ENCODE measurements at places on chromosomes 4 and X.

DNA sequence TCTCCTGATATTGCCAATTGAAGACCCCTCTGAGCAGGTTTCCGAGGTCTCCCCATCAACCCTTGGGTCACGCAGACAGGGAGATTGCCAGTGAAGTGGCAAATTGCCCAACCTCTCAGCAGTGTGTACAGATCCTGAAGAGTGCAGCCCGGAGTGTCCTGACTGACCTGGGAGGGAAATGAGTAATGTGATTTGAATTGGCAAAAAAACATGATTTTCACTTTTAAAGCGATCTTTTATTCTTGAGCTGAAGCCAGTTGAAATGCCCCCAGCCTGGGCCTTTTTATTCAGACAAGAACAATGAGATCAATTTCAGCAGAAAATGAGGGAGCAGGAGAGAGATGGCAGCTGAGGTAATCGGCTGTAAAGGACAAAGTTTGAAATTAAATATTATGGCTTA is 401.8 kb downstream of the RAPGEF2 start:
- no peak for DNase-seq

DNA sequence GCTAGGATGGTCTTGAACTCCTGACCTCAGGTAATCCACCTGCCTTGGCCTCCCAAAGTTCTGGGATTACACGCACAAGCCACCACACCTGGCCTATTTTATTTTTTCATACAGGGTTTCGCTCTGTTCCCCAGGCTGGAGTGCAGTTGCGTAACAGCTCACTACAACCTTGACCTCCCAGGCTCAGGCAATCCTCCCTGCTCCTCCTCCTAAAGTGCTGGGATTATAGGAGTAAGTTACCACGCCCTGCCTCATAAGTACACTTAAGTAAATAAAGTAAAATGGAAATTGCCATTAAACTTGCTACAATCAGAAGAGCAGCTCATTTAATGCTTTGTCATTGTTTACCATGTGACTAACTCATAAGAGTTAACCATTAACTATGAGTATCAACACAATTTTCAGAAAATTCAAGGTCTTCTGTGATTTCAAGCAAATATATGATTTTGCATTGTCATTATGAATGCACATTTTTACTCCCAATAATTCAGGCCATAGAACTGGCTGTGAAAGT is 12.3 kb downstream of the UGDH start:
- DNase-seq: no peak

DNA sequence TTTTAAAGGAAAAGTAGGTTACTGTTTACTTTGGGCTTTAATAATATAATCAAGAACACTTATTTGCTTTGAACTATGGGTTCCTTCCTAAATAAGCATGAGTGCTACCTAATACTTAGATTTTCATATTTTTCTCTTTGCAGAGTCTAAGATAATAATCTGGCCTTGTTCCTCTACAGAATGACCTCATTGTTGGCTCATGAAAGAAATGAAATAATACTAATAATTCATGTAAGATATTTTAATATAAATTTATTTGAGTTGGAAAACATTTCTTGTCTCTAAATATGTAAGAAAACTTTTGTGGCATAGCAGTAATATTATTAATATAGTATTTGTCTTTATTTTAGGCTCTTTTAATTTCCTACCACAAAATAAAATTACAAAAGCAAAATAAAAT is 601.3 kb downstream of the IQCM start:
- no peak for DNase-seq

DNA sequence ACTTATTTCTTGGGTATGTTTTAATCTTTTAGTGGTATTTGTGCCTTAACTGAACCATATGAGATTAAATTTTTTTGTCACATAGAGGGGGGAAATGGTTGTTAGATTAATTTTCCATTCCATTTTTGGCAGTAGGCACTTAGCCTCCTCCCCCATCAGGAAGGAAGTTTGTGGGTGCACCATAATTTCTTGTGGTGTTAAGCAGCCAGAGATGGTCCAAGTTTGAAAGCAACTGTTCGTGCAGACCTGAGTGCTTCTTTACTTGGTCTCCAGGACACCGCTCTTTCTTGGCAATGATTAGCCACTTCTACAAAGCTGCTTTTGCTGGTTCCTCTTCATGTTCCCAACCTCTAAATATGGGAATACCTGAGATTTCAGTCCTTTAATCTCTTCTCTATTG is 92.7 kb upstream of the RPL34 start:
- no peak for DNase-seq

GRCh38 chrX:154980330-154981115 is 42.0 kb downstream of the F8 start:
- peak; percentile 64 for DNase-seq

DNA sequence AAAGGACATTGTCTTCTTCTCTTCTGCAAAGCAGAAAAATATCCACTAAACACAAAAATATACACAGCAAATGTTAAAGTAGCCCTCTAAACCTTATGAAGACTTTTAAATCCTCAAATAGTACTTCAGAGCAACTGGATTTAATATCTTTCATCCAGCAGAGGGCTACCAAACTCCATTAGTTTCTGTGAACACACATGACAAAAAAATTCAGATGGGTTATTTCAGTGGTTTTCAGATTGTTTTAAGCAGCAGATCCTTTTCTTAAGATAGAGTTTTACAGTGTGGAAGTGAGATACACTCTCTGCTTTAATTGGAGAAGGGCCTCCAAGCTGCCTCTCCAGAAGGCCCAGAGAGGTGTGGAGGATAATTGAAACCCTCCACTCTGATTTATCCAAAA is 56.7 kb downstream of the ANK2 start:
- DNase-seq: no peak

DNA sequence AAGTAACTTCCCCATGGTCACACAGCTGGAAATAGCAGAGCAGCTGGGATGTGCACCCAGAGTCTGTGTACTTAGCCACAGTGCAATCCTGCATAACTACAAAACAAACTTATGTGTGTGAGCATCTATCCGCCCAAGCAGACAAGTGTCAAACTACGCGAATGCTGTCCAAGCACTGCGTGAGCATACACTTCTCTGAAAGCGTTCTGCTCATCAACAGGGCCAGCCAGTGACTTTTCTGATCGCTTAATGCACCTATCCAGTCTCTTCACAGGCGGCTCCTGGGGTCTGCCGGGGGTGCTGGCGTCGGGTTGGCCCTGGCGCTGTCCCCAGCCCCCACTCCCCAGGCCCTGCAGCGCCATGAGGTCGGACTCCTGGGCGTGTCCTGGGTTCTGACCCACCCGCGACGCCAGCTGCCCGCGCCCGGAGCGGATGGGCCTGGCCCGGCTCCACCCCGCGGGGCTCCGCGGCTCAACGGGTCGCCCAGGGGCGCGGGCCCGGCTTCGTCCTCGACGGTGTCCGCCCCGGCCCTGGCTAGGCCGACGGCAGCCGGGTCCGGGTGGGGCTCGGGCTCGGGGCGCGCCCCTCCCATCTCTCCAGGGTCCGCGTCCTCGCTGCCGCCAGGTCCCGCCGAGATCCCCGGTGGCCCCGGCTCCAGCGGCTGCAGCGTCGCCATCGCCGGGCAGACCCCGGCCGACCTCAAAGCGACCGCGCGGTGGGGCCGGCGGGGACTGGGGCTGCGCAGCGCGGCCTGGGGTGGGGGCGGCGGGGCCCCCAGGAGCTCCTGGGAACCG is 1.3 kb upstream of the ZNF141 start:
- no peak for DNase-seq

DNA sequence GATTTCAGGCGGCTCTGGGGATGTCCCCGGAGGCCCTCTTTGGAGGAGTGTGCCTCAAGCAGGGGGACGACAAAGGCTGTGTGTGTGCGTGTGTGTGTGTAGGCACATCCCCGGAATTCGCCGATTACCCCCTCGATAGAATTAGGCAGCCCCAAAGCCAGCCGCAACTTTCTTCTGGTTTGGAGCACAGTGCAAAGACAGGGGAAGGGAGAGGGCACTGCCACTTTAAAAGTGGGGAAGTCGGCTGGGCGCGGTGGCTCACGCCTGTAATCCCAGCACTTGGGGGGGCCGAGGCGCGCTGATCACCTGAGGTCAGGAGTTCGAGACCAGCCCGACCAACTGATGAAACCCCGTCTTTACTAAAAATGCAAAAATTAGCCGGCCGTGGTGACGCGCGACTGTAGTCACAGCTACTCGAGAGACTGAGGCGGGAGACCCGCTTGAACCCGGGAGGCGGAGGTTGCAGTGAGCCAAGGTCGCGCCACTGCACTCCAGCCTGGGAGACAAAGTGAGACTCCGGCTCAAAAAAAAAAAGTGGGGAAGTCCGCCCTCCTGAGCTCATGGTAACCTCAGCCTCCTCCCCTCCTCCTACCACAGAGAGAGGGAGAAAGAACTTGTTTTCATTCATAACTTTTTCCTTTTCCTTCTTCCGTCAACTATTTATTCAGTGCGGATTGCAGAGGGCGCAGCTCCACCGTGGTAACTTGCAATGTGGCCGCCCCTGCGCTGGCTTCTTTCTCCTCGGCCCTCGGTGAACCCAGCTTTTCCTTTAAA is 2.4 kb downstream of the SPRY1 start:
- no peak for DNase-seq

DNA sequence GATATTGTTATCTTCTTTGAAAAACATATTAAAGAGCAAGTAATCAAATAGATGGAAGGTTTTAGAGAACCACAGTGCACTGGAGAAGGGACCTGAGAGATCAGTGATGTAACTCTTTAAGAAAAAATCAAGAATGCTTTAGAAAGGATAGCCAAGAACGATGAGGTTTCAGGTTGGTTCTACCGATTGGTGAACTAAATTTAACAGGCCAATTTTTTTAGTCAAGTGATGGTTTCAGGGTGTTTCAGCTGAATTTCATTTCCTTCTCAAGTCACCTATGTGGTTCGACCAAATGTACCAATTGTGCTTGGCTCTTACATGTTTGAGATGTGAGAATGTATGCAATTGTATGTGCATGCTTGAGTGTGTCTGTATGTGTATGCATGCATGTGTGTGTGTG is 26.5 kb downstream of the HS3ST1 start:
- no peak for DNase-seq

DNA sequence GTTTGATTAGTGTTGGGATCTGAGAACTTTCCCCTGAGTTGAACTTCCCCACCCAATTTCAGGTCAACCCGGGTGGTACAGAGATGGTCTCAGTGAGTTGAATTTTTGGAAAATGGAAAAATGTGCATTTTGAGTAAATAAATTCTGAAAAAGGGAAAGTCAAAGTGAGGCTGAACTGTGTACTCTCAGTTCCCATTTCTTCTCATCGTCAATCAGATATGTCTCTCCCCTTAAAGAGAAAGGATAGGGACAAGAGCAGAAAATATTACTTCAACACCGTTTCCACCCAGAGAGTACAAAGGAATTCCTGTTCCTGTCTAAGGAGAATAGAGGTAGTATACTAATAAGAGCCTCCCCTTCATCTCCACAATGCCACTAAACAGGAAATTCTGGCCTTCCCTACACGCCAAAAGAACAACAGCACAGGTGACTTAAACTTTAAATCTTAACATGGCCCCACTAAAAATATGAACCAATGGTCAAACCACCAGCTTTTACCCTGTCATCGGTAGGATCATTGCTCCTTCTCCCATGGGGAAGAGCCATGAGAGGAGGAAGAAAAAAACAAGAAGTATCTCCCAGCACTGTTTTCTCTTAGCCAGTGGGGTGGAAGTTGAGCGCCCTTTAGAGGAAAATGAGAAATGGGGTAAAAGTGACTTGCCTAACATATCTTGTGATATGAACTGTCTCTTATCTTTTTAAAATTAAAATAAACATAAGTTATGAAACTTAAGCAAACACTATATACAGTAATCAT is 30.3 kb downstream of the BMP3 start:
- DNase-seq: no peak

GRCh38 chr4:91330555-91331137 is 973.1 kb upstream of the GRID2 start:
- DNase-seq: no peak

DNA sequence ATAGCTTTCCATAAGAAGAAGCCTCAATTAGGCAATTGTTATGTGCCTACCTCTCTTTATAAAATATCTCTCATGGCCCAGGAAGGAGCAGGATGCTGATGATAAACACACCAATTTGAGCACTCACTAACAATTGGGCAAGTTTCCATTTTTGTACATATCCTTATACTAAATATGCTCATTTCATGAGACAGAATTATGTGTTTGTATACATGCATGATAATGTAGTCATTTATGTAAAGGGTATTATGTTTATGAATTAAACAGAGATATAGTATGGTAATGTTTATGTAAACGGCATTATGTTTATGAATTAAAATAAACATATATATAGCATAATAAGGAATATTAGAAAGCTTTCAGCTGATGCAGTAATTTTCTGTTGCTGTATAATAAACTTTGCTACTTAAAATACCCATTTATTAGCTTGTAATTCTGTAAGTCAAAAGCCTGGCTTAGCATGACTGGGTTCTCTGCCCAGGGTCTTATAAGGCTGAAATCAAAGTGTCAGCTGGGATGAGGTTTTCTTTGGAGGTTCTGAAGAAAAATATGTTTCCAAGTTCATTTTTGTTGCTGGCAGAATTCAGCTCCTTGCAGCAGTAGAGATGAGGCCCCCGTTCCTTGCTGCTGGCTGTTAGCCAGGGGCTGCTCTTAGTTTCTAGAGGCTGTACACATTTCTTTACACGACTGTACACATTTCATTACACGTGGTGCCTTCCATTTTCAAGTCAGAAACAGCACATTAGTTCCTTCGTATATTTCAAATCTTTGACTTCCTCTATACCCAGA is 89.0 kb downstream of the GLRA2 start:
- DNase-seq: no peak

DNA sequence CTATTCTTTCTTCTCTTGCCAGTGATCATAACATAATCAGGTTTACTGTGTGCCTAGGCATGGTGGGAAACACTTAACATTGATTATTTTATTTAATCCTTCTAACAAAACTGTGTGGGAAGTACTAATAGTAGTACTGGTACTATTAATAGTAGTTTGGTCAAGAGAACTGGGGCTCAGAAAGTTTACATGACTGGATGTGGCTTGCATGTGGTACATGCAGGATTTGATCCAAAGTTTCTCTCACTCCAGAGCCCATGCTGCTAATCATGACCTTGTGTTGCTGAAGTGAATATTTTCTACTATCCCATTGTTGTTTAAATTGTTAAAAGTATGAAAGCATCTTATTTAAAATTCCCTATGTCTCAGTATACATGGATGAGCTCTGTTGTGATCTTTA is 78.4 kb downstream of the TMEM164 start:
- DNase-seq: no peak

- DNase-seq: no peak
These were observed 516.9 kb downstream of the PDHA2 start for GRCh38 chr4:96356591-96357370.

- DNase-seq: no peak
These were observed 102.9 kb upstream of the ARSJ start for GRCh38 chr4:114082348-114082747.

DNA sequence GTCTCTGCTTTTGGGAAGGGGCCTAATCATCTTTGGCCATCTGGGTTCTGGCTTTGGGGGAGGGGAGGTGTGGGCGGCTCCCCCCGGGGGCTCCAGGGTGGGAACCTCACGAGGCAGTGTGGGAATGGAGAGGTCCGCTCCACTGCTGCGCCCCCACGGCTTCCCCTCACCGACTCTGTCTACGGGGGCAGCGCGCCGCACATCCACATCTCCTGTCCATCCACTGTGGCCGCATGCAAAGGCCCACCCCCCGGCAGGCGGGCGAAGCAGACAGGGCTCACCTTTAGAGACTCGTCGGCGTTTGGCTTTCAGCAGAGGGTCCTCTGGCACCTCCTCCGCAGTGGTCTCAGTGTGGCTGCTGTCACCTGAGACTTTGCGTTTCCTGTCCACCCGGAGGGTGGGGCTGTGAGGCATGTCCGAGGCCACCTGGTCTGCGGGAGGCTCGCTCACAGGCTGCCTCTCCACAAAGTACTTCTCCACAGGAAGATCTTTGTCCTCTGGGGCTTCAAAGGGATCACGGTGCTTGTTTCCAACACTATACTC is 33.6 kb downstream of the BCOR start:
- DNase-seq: no peak

- peak; percentile 30 for DNase-seq
These were observed 177.0 kb upstream of the RASGEF1B start for GRCh38 chr4:81648576-81649275.
